ENCODE measurements at places on chromosomes 1 and 21. TPM values are rescaled to one million over a fixed set of nuclear protein-coding genes. Genes with fewer than 3 reads are reported as not detected.

GRCh38 chr1:246072456-246072955 is 434.6 kb downstream of the SMYD3 start:
- H3K27me3 ChIP-seq = no peaks in the 10 kb centered on the region
- H3K4me3 ChIP-seq = no peak overlapping the region
- H3K4me1 ChIP-seq = no peaks in the 10 kb centered on the region
- H3K36me3 ChIP-seq = no peaks in the 10 kb centered on the region
- DNase-seq = no peak

The SLC22A15 gene
- total RNA-seq = 26.8 TPM

The SYPL2 gene
- total RNA-seq = 1.5 TPM

The ZCCHC17 gene
- total RNA-seq = 22.5 TPM

DNA sequence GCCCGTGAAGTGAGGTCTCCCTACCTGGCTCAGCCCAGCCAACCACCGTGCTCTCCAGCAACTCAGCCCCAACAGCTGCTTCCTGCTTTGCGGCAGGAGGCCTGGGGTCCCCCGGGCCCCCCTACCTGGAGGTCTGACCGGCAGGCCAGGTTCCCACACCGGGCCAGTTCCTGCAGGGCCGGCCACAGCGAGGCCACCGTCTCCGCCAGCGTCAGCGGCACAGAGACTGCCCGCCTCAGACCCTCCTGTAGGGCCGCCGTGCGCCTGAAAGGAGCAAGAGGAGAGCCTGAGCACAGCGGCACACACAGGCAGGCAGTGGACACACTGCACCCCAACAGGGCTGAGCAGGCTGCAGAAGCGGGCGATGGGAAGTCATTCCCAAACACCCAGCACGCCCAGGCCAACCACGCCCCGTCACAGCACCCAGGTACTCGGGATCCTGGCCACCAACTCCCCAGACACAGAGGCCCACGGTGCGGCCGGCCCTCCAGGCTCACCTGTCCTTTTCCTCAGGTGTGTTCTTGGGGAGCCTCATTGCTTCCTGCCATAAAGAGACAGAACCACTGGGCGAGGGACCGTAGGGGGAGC is 16.9 kb downstream of the FTCD start:
- H3K4me1 ChIP-seq = peaks cover 1% of the 10 kb centered on the region
- no peak overlapping the region for H3K27ac ChIP-seq
- H3K36me3 ChIP-seq = no peaks in the 10 kb centered on the region
- DNase-seq = no peak
- no peak overlapping the region for H3K4me3 ChIP-seq
- H3K27me3 ChIP-seq = peaks cover 9% of the 10 kb centered on the region

GRCh38 chr1:81517987-81518386 is 282.7 kb upstream of the ADGRL2 start:
- no peaks in the 10 kb centered on the region for H3K4me1 ChIP-seq
- DNase-seq = no peak
- no peak overlapping the region for H3K27ac ChIP-seq
- H3K36me3 ChIP-seq = no peaks in the 10 kb centered on the region
- no peaks in the 10 kb centered on the region for H3K27me3 ChIP-seq
- no peak overlapping the region for H3K4me3 ChIP-seq

DNA sequence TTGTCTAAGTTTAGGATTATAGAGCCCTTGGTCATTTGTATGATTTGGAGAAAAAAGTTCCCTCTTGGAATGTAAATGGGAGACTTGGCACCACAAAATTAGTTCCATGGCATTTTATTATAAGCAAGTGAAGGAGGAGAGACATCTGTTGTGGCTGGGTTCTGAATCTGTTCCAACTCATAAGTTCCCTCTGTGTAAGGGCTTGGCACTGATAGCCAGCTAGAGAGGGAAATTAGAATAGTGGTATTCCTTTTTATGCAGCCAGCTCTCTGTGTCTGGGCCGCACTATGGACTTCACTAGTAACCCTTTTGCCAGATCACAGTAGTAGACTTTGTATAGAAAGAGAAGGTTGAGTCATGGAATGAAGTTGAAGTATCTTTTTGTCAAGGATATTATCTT is 31.1 kb downstream of the GNAI3 start:
- no peaks in the 10 kb centered on the region for H3K27me3 ChIP-seq
- H3K4me1 ChIP-seq = peaks cover 12% of the 10 kb centered on the region
- H3K27ac ChIP-seq = no peak overlapping the region
- H3K36me3 ChIP-seq = peaks cover 63% of the 10 kb centered on the region

The GBP7 gene
- total RNA-seq = not detected

GRCh38 chr1:41789661-41790330 is 128.9 kb downstream of the HIVEP3 start:
- no peaks in the 10 kb centered on the region for H3K4me1 ChIP-seq
- no peak for DNase-seq
- H3K27ac ChIP-seq = no peak overlapping the region
- no peaks in the 10 kb centered on the region for H3K36me3 ChIP-seq
- no peaks in the 10 kb centered on the region for H3K27me3 ChIP-seq

GRCh38 chr1:183812128-183812527 is 7.2 kb downstream of the RGL1 start:
- no peaks in the 10 kb centered on the region for H3K36me3 ChIP-seq
- H3K4me3 ChIP-seq = no peak overlapping the region
- peaks cover 94% of the 10 kb centered on the region for H3K4me1 ChIP-seq
- no peak for DNase-seq
- H3K27ac ChIP-seq = no peak overlapping the region

All from lower lobe of right lung (tissue), 2 donors.